ENCODE measurements at places on chromosomes 3 and 15. TPM values are rescaled to one million over a fixed set of nuclear protein-coding genes. Genes with fewer than 3 reads are reported as not detected.

Gene ARL6
- total RNA-seq: 38.3 TPM

GRCh38 chr3:109548192-109548938, 211.0 kb upstream of the DPPA4 start:
- no peak for DNase-seq

DNA sequence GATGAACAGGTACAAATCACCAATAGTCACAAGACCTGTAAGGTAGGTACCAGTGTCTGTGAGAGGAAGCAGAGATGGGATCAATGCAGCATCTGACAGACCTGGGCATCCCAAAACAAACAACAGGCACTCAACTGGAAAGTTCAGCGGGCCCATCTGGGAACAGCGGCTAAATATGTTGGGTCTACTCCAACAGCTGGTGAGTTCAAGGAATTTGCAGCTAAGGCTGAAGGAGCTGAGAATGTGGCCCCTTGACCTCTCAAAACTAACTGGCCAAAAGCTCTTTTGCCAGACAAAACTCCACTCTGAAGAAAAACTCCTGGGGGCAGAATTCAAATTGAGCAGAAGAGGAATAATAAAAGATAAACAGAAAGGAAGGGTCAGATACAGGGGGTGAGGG, 24.4 kb downstream of the AVEN start:
- no peak for DNase-seq

Gene ARHGEF3
- total RNA-seq: 62.4 TPM

DNA sequence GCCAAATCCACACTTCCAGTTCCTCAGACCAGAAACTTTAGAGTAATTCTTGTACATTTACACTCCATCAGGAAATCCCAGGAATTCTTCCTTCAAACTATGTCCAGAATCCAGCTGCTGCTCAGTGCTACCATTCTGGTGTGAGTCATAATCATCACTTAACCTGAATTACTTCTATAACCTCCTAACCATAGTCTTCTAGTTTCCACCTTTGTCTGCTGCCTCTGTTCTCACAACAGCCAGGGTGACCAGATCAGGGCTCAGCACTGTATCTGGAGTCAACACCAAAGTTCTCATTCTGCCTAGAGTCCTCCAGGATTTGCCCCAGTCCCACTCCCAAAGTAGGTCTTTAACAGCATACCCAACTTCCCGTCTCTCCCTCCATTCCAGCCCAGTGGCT, 3.4 kb downstream of the CLDND1 start:
- no peak for DNase-seq

- DNase-seq: no peak
Measured at GRCh38 chr3:105958237-105959000, 89.6 kb upstream of the CBLB start.

- DNase-seq: no peak
Measured at GRCh38 chr15:57272771-57273357, 103.4 kb upstream of the CGNL1 start.

- DNase-seq: no peak
Measured at GRCh38 chr15:60020736-60021135, 16.6 kb downstream of the FOXB1 start.

- DNase-seq: no peak
Measured at GRCh38 chr3:30241721-30242120, 364.7 kb upstream of the TGFBR2 start.

Gene CTDSPL2
- total RNA-seq: 30.3 TPM

Gene MYEF2
- total RNA-seq: 105 TPM

Gene CAMK2N2
- total RNA-seq: 45.5 TPM

GRCh38 chr15:68499620-68500312, 67.8 kb upstream of the ITGA11 start:
- DNase-seq: no peak

- DNase-seq: no peak
Measured at GRCh38 chr15:63312286-63312685, 34.9 kb downstream of the APH1B start.

Gene OXNAD1
- 27.8 TPM for total RNA-seq

DNA sequence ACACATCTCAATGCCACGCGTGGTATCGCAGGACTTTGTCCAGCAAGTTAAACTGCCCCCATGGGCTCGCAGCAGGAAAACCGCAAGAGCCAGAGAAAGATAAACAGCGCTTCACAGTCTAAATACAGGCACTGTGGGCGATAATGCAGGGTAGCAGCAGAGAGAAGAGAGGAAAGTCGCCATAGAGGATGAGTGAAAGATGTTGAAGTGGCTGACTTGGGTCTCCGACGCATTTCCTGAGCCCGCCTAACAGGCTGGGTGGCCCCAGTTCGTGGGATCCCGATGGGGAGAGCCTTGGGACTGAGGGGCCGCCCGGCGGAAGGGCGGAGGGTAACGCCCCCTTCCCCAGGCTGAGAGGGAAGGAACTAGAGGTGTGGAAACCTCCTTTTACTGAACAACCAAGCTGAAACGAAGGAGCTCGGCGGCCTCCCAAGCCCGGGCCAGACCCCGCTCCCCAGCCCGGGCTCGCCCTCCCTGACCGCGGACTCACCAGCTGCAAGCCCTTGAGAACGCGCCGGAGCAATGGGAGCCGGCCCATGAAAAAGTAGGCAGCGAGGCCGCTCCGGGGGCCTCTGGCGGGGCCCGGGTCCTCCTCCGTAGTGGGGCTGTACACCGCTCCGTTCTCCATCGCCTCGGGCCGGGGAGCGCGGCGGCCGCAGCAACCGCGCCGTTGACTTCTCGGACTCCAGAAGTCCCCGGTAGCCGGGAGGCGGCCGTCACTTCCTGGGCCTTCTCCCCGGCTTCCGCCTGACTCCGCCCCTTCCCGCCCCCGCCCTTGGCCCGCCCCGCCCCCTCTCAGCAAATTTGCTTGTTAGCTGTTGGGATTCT, at the start of gene CMTM6:
CMTM6 (minus strand) TSS at position 735 of the 828 bp plus-strand sequence; CDS start at position 628, 107 bp downstream.
- DNase-seq: peak; percentile 86

DNA sequence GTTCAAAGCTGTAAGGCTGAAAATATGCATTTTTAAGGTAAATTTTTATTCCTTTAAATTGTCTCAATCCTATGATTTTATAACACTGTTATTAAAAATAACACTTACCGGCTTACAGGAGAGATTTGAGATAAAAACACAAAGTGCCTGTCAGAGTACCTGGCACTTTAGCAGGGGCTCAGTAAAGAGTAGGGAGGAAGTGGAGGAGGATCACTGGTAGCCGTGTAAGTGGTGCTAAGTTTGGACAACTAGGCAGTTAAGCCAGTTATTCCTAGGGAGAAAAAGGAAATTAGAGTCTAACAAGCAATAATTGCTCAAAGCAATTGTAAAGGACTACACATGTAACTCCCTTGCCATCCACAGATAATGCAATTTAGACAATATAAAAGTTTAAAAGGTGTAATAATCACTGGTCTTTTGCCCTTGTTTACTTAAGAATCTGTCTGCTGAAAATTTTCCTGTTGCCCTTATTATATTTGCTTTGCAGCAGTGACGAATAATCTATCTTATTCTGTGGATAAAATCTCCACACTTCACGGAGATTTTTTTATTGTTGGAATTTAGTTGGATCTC, 204.8 kb downstream of the CDIN1 start:
- no peak for DNase-seq

Gene SEMA3B
- 83.4 TPM for total RNA-seq

Gene LRTM1
- not detected for total RNA-seq

- DNase-seq: peak; percentile 34
Measured at GRCh38 chr3:128875556-128876120, 3.8 kb upstream of the ACAD9 start.

DNA sequence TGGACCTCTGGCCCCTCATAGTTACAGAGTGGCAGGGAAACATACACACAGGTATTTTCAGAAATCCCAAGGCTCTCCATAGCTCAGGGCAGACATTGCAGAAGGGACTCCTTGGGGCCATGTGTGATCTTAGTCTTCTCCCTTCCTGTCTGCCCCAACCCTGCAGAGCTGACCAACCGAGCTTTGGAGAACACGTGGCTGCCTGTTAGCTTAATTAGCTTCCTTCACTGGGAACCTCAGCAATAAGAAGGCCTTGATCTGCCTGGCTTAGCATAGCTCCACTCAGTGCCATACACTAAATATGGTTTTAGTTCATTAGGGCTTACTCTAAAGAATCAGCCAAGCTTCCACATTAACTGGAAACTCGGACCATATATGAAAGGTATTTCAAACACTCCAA, 12.3 kb downstream of the LYZL4 start:
- no peak for DNase-seq

GRCh38 chr3:46449755-46450552, 14.8 kb downstream of the LTF start:
- DNase-seq: no peak

GRCh38 chr3:169846458-169847193, 23.1 kb downstream of the LRRC31 start:
- no peak for DNase-seq

GRCh38 chr3:53256704-53257055, 858 bp upstream of the TKT start:
- DNase-seq: no peak

DNA sequence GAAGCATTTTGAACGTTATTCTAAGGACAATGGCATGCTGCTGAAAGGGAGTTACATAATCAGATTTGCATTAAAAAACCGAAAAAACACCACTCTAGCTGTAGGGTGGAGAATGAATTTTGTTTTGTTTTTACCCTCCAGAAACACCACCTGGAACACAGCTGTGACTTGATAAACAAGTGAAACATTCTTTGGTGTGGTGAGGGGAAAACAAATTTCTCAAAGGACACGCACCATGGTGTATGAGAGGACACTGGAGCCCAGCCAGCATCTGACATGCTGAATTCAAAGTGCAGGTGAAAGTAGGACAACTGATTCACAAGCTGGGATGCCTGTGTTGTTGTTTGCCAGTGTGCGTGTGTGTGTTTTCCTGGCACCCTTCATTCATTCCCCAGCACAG, 554.5 kb upstream of the TBL1XR1 start:
- DNase-seq: no peak

Gene ISLR2
- total RNA-seq: 35.7 TPM

DNA sequence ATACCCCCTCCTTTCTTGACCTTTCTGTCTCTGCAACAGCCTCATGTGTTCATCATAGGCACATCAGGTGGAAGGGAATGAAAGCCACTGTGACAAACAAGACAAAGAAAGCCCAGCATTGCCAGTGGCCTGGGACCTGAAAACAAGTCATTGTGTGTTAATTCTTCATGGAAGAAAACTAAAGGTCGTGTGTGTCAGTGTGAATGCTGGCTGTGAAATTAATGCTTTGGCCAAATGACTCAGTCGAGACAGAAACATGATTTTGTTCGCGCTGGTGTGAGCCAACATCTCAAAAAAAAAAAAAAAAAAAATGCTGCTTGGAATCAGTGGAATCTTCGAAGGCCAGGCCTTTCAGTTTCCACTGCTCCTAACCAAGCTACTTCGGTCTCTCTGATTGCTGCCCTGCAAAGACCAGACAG, 386.5 kb upstream of the PROK2 start:
- no peak for DNase-seq

Gene FANCD2OS
- not detected for total RNA-seq

- DNase-seq: no peak
Measured at GRCh38 chr3:130950641-130951040, 56.8 kb downstream of the ATP2C1 start.

Gene TRIM42
- total RNA-seq: not detected

Gene ALDH1A3
- 5.9 TPM for total RNA-seq

DNA sequence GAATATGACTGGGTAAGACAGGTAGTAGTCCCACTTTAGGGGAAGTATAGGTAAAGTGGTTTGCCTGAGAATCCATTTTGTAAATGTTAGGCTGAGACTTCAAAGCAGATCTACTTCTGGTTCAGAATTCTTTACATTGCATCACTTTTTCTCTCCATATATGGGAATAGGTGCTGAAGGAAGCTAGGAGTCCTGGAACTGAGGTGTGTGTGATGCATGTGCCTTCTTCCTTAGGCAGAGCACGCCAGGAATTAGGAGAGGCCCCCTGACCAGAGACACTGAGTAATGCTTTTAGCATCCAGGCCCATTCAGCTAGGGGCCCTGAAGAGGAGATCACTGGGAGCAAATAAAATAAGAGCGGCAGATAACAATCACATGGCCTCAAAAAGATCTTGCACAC, 69.2 kb upstream of the DCP1A start:
- no peak for DNase-seq

- no peak for DNase-seq
Measured at GRCh38 chr15:27220199-27220598, 249.2 kb downstream of the GABRG3 start.

DNA sequence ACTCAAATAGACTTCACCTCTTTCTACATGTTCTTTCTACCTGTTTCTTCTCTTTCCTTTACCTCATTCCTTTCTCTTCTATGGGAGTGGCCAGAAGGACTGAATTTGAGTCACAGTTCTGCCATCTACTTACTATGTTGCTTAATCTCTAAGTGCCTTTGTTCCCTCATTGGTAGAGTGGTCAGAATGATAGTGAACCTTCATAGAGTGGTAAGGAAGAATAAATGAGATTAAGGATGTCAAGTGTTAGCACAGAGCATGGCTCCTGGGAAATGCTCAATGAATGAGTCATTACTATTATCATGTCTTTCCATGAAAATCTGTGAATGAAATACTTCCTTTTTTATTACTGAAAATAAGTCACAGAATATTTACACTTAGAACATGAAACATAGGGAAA, 17.5 kb downstream of the TMEM207 start:
- no peak for DNase-seq
